Foreskin keratinocyte (primary cell): ENCODE measurements at places on chromosomes 5 and 9. TPM values are rescaled to one million over a fixed set of nuclear protein-coding genes. Genes with fewer than 3 reads are reported as not detected.

TAF11L3 gene
- not detected in 2 replicates for total RNA-seq

ANGPTL2 gene
- total RNA-seq: 0.32 and 0.37 TPM in 2 replicates

FOXD1 gene
- total RNA-seq: 28.0 and 30.9 TPM in 2 replicates

INSL4 gene
- total RNA-seq: not detected in 2 replicates

CENPK gene
- total RNA-seq: 33.3 and 34.4 TPM in 2 replicates

SLC46A2 gene
- not detected in 2 replicates for total RNA-seq

GPBP1 gene
- total RNA-seq: 49.5 and 53.5 TPM in 2 replicates

PCA3 gene
- not detected in 2 replicates for total RNA-seq

ZNF608 gene
- 2.3 and 3.1 TPM in 2 replicates for total RNA-seq

RASGEF1C gene
- not detected in 2 replicates for total RNA-seq

LPAR1 gene
- total RNA-seq: 27.0 and 30.9 TPM in 2 replicates

TSSK1B gene
- total RNA-seq: 0.10 and 0.14 TPM in 2 replicates

FNBP1 gene
- 12.4 TPM in 2 replicates for total RNA-seq

SLIT3 gene
- 5.6 and 9.9 TPM in 2 replicates for total RNA-seq

QRFP gene
- not detected in 2 replicates for total RNA-seq

ROR2 gene
- total RNA-seq: 1.2 and 2.0 TPM in 2 replicates

PLEKHG4B gene
- total RNA-seq: not detected in 2 replicates
